ENCODE measurements at places on chromosomes 5 and 9. TPM values are rescaled to one million over a fixed set of nuclear protein-coding genes. Genes with fewer than 3 reads are reported as not detected.

PRUNE2 gene
- 122 TPM for total RNA-seq

CYLC2 gene
- total RNA-seq: not detected

ELOVL7 gene
- not detected for total RNA-seq

RAD50 gene
- total RNA-seq: 54.7 TPM

ANGPTL2 gene
- total RNA-seq: 47.5 TPM

ADRB2 gene
- 0.16 TPM for total RNA-seq

PCDHGB4 gene
- 17.4 TPM for total RNA-seq

GABRA6 gene
- not detected for total RNA-seq

CBY3 gene
- not detected for total RNA-seq

PCDHB3 gene
- 0.74 TPM for total RNA-seq

FRMD3 gene
- total RNA-seq: 2.0 TPM

PPP3R2 gene
- not detected for total RNA-seq

Data from fibroblast of the aortic adventitia (primary cell).